ENCODE measurements at places on chromosomes 1 and 21.

GRCh38 chr1:19365721-19366120 is 53.6 kb downstream of the SLC66A1 start:
- DNase-seq: no peak

DNA sequence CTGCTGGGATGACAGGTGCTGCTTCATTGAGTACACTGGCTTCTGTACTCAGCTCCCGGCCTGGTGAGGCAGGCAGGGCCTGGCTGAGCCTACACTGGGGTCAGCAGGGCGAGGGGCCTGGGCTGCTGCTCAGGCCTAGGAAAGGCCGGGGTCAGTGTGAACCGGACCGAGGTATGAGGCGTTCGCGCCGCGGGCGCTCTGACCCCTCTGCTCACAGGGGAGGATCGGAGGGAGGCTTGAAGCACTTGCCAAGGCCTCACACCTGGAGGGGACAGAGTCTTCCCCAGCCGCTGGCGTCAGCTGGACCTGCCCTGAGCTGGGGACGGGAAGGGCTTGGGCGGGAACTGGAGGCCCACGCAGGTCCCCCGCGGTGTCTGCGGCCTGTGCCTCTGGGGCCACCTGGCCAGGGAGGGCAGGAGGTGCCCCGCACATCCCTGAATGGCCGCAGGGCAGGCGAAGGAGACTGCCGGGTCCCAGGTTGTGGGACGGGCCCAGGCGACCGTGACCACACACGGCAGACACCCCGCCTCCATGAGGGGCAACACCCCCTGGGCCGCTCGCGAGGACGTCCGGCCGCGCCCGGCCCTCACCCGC is 466 bp downstream of the PEX10 start:
- no peak for DNase-seq

- no peak for DNase-seq
Measured at GRCh38 chr21:41924368-41924754, 29.5 kb downstream of the C2CD2 start.

- no peak for DNase-seq
Measured at GRCh38 chr1:241817956-241818612, 29.9 kb upstream of the EXO1 start.

DNA sequence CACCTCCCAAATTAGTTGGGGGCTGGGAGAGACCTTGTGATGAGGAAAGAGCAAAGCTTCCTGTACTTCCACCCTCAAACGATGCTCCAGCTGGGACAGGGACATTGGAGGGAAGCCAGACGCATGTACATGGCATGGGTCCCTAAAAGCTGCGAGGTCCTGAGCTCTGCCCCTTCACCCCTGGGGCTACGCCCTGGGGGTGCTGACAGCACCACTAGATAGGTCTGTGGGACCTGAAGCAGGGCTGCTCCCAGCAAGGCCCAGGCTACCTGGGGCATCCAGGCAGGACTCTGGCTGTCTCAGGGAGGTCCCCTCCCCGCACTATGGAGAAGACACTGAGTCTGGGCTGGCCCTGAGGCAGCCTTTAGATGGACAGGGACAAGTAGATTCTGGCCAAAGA is 83.4 kb downstream of the DMRTB1 start:
- no peak for DNase-seq

DNA sequence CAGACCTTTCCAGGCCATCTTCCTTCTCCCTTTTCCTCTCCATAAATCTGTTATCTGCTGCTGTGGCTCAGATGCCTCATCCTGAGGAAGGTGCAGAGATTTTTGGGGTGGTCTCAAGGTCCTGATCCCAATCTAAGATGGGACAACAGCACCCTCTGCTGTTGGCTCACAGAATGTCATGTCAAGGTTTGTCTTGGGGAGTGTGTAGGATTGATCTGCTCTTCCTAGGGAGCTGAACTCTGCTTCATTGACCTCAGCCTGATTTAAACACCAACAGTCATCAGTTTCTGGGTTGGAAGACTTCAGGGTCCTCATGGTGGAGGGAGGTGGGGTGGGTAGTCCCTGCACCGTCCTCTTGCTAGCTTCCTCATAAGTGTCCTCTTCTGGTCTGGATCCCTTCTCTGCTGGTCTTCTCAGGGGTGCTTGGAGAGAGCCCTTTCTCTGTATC is 62.8 kb upstream of the LAX1 start:
- no peak for DNase-seq

DNA sequence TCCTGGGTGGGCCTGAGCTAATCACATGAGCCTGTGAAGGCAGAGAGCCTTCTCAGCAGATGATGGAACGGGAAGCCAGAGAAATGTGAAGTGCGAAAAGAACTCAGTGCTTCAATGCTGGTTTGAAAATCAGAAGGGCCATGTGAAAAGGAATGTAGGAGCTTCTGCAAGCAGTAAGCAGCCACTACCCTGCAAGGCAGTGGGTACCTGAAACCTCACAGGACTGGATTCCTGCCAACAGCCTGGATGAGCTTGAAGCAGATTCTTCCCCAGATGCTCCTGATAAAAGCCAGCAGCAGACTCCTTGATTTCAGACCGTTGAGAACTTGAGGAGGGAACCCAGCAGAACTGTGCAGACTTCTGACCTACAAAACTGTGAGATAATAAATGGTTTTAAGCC is 158.6 kb downstream of the SYT2 start:
- DNase-seq: no peak

- no peak for DNase-seq
Measured at GRCh38 chr1:243903895-243904294, 53.9 kb upstream of the AKT3 start.

DNA sequence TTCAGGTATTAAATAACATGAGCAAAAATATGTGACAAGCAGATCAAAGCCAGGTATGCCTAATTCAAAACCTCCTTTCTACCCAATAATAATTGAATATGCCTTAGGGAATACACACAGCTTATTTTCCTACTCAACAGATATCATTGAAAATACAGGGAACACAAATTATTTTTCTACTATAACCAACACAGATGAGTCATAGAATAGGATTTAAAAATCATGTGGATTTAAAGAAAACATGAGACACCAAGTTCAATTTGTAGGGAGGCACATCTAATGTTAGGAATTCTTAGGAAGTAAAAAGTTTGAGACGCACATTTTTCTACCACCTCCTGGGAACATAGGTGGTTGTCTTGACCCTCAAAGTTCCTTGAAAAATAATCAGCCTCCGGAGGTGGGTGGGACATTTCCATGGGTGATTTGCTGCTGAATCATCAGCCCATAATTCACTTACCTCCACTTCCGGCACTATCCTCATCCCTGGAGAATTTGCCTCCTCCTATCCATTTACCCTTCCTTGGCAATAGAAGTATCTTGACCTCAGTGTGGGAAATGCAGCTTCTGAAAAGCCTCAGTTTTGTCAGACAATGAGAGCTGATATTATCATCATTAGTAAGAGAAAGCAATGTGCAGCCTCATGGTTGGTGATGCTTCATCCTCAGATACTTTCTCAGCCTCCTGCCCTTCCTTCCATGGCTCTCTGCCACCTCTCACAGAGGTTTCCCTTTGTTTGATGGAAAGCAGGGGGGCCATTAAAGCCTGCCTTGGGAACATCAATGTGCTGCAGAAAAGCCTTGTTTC is 33.5 kb upstream of the RGS4 start:
- no peak for DNase-seq

GRCh38 chr1:208151728-208152598 is 92.2 kb downstream of the PLXNA2 start:
- no peak for DNase-seq

- DNase-seq: no peak
Measured at GRCh38 chr1:18890706-18891425, 11.5 kb downstream of the ALDH4A1 start.

- DNase-seq: no peak
Measured at GRCh38 chr21:45454060-45454925, 49.3 kb downstream of the COL18A1 start.

- no peak for DNase-seq
Measured at GRCh38 chr1:87436534-87436933, 107.9 kb downstream of the LMO4 start.

DNA sequence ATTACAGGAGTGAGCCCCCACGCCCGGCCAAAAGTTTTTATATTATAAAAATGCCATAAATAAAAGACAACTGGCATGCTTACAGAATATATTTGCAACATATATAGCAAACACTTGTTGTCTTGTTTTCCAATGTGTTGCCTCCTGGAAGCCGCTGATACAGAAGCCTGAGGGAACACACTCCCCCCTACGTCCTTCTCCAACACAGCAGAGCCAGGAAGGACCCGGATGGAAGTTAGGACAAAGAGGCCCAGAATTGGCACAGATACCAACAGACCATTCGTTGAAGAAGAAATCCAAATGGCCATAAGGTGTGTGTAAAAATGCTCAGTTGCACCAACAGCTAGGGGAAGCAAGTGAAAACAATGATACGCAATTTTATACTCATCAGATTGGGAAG is 1.3 kb upstream of the PLA2G5 start:
- DNase-seq: no peak

DNA sequence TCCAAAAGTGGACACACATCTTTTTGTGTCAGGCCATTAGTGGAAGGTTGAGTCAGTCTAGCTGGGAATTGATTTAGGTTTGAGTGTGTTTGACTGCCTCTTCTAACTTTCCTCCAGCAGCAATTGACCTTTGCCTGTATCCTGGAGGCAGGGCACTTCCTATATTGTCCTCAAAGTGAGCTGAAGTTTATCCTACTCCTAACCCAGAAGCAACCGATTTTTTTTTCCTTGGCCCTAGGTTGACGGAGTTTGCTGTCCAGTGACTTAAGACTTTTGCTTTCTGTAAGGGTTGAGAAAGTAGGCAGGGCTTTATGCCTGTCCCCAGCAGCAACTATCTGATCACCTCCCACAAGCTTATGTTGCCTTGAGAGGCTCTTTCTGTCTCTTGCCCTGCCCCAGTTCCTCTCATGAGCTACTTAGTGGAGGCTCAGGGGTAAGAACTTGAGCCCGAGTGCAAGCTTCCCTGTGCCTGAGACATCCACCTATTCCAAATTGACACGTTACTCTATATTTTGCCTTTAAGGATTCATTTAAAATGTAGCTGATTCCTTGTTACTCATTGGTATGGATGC is 30.9 kb downstream of the SLC35F3 start:
- no peak for DNase-seq

Data from gastrocnemius medialis (tissue), 4 donors.